CD8-positive, alpha-beta memory T cell (primary cell): ENCODE measurements at places on chromosomes 1 and 21.

- no peak for DNase-seq
Measured at GRCh38 chr1:183516725-183517124, 44.4 kb downstream of the SMG7 start.

GRCh38 chr1:248850124-248850523 lies 8.8 kb downstream of the ZNF692 start:
- no peak for DNase-seq

GRCh38 chr1:95537176-95537575 lies 303.2 kb downstream of the RWDD3 start:
- DNase-seq, result no peak

DNA sequence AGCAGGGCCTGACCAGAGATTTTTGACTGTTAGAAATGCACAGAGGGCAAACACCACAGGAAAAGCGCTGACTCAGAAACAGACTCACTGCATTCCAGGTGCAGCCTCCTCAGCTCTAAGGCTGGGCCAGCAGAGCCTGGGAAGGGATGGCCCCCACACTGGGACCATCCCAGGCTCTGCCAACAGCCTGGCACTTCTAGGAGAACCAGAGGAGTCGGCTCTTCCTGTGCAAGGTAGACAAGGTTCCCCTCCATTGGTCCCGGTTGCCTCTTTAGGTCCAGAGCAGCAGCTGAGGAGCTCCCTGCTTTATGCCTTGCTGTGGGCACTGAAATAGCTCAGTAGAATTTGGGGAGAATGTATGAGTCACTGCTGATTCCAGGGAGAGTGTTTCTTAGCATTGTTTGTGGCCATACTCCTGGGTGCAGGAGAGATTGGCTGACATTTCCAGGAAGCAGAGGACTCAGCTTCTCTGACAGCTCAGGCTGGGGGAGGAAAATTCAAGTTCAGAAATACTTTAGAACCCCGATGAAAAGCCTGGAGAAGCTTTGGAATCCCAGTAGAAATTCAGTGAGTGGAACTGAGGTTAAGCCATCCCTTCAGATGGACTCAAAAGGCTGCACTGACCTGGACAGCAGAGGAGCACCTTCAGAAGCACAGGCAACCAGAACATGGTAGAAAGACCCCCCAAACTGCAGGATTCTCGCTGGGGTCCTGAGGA lies 19.7 kb downstream of the PRAMEF1 start:
- DNase-seq, result no peak

DNA sequence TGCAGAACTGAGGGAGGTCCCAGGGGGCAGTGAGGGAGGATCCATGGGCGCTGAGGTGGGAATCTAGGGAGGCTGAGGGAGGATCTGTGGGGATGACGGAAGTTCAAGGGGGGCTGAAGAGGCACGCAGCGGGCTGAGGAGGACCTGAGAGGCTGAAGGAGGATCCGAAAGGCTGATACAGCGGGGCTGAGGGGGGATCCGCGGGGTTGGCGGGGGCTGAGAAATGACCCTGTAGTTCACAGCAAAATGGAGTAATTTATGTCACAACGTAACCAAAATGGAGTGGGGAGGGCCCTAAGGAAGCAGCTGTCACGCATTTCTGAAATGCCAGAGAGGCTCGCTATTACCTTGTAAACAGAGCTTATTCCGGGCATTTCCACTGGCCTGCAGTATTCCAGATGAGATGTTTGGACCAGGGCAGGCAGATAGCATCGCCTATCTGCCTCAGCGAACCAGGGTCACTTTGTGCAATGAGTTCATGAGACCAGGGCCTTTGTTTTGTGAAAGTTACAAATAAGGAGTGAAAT lies 926 bp upstream of the MRPL55 start:
- no peak for DNase-seq

DNA sequence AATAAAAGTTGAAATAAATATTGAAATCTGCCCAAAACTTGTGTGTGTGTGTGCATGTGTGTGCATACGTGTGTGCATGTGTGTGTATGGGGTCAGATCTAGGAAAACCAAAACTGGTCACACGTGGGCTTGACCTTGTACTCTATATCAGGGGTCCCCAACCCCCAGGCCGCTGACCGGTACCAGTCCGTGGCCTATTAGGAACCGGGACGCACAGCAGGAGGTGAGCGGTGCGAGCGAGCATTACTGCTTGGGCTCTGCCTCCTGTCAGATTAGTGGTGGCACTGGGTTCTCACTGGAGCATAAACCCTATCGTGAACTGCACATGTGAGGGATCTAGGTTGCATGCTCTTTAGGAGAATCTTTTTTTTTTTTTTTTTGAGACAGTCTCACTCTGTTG lies 8.7 kb downstream of the DOP1B start:
- DNase-seq, result no peak

DNA sequence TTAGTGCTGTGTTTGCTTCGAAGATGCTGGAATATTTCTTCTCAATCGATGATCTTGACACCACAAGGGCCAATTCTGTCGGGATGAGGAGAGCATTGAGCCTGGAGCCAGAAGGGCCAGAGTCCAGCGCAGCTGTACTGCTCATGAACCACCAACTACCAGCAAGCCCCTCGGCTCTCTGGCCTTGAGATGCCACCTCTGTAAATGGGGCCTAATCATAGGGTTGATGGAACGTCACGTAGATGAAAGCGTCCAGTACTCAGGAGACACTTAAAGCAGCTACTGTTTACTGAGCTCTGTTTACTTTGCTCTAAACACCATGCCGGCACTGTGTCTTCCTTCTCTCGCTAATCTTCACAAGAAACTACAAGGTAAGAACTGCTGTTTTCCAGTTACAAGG lies 26.3 kb downstream of the CCDC185 start:
- DNase-seq, result no peak

GRCh38 chr1:19166066-19166465 lies 44.0 kb downstream of the UBR4 start:
- DNase-seq, result no peak

DNA sequence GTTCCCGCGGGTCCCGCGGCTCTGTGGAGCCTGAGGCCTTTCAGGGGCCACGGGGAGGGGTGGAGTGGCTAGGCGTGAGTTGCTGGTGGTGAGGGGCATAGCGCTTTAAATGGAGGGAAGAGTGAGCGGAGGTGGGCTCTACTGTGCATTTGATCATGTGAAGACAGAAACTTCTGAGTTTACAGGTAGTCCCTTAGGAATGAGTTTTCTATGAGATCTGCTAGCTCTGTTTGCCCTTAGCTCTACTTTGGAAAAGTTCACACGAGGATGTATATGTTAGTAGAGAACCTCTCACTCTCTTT lies 593 bp downstream of the ST6GALNAC3 start:
- no peak for DNase-seq

GRCh38 chr1:13456904-13457532 lies 46.8 kb downstream of the PRAMEF20 start:
- DNase-seq, result no peak

DNA sequence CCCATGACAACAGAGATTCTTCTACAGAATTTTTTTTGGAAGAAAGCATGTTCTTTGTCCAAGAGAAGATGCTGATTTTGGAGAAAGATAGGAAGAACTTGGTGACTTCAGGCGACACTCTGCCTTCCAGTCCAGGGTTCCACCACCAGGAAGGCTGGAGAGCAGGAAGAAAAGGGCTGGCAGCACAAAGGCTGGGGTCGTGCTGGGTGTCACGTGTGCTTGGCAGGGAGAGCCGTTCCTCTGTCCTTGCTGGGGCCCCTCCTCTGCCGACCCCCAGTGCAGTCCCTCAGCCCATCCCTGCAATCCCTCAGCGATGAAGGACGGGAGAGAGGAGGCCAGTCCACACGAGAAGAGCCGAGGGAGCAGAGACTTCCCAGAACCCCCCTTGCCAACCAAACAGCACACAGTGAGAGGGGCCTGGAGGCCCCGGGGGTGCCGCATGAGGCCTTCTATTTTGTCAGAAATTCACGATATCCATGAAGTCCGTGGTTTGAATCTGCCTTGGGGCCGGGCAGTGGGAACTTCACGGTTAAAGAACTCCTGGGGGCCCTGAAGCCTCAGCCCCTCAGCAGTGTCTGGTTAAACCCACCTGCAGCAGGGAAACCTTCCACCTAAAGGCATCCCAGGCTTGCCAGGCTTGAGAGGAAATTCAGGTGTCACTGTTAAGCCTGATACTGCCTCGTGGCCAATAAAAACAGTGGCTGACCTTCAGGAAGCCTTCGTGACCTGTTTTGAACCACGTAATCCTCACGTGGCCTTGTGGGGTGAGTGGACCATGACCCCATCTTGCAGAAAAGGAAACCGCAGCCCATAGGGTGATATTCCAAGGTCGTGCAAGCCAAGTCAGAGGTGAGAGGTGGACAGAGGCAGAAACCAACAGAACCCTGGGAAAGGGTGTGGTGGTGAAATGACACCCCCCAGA lies 3.4 kb downstream of the KRTAP10-12 start:
- no peak for DNase-seq

DNA sequence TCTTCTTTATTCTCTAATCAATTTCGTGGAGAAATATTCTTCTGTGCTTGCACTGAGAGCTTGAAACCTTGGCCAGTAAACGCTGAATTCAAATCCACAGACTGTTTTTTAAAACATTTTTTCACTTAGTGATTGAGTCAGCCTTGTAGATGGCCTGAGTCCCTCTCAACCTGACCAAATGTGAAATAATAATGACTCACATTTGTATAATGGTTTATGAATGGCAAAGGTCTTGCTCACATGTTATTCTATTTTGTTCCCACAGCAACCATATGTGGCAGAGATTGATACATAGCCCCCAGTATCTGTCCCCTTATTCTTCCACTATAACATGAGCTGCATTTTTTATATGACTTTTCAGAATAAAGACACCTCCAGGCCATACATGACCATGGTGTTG lies 47.8 kb upstream of the CCDC190 start:
- DNase-seq, result no peak

GRCh38 chr1:18989896-18990295 lies 33.4 kb upstream of the IFFO2 start:
- no peak for DNase-seq

- DNase-seq, result no peak
Measured at GRCh38 chr21:15695241-15695640, 34.5 kb upstream of the USP25 start.

GRCh38 chr1:45016090-45016697 lies 4.1 kb downstream of the UROD start:
- no peak for DNase-seq

DNA sequence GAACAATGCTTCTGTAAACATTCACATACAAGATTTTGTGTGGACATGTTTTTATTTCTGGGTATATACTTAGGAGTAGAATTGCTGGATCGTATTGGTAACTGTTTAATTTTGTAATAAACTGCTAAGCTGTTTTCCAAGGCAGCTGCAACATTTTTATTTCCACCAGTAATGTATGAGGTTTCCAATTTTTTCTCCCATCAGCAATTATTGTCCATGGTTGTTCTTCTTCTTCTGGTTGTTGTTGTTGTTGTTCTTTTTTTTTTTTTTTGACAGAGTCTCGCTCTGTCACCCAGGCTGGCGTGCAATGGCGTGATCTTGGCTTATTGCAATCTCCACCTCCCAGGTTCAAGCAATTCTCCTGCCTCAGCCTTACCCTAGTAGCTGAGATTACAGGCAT lies 26.9 kb downstream of the ZYG11B start:
- no peak for DNase-seq

- DNase-seq, result no peak
Measured at GRCh38 chr1:215482079-215482478, 85.0 kb upstream of the KCTD3 start.

- DNase-seq, result no peak
Measured at GRCh38 chr1:167357305-167357704, 136.6 kb downstream of the POU2F1 start.

- no peak for DNase-seq
Measured at GRCh38 chr1:213394837-213395236, 343.8 kb downstream of the RPS6KC1 start.

GRCh38 chr1:234942879-234943506 lies 185.6 kb downstream of the TOMM20 start:
- DNase-seq, result no peak

DNA sequence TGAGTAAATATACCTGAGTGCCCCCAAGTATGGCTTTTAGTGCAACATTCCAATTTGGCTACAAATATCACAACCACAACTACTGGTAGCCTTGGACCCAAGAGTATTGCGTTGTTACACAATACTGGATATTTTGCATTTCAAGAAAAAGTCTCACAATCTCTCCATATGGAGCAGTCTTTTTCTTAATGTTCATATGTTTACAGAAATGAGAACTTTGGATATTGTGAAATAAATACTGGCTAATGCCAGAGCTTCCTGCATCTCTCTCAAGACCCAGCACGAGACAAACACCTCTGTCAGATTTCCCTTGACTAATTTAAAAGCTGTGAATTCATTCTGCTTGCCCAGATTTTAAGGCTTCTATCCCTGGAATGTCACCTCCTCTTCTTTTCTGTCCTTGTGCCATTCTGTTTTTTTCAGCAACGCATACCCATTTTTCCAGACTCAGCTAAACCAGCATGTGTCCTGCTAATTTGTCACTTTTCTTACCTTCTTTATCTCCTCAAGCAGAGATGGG lies 136.2 kb upstream of the BACE2 start:
- DNase-seq, result no peak

DNA sequence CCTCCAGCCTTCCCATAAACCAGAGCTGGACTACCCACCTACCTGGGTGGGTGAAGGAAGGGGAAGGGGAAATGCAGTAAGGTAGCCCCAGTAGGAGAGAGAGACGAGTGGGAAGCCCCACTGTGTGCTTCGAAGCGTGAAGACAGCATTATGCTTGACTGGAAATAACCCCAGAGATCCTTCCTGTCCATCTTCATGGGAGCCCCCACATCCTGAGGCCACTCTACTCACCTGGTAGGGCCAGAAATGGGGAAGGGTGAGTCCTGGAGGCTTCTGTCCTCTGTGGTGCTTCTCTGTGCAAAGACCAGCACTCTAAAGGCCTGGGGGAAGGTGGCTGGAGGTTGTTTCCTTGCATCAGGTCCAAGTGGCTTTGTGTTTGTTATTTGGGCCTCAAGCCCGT lies 10.0 kb upstream of the RASSF5 start:
- DNase-seq, result no peak

DNA sequence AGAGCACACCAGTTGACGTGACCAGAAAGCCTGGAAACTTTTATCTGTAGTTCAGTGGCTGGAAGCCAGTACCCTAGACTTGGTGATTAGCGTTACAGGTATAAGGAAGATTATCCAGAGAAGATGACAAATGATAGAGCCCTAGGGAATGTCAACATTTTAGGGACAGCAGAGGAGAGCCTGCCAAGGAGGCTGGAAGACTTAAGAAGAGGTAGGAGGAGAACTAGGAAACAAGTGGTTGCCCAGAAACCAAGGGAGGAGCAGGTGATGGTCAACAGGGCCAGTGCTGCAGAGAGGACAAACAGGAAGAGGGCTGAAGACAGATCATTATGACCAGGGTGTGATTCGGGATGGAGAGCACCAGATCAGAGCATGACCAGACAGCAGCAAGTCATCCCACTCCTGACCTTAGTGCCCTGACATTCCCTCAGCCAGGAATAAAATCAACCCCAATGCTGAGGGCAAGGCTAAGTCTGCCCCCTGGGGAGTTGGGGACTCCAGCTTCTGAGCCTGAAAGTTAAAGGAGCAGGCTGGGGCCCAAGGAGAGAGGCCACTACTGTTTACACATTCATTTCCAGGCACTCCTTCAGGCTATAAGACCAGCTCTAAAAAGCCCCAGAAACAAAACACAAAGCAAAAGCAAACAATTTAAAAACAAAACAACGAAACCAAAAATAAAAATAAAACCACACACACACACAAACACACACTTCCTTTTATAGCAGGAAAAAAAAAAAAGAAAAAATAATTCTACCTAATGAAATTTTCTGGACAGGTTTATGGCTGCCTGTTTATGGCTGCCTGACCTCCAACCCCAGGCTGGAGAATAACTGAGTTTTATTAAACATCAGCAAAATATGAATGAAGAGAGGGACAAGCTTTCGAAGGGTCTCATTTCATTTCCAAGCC lies 48.6 kb upstream of the LRRC52 start:
- no peak for DNase-seq

GRCh38 chr1:226920446-226920894 lies 19.6 kb upstream of the COQ8A start:
- DNase-seq, result no peak
